Activated CD4-positive, alpha-beta T cell treated with anti-CD3 and anti-CD28 coated beads, Interleukin-2, amount 50 U/mL, for 48 hours (primary cell): ENCODE measurements at places on chromosomes 7 and 10.
A peak's percentile ranks its signal among the peaks of the same experiment; 100 is the strongest.

DNA sequence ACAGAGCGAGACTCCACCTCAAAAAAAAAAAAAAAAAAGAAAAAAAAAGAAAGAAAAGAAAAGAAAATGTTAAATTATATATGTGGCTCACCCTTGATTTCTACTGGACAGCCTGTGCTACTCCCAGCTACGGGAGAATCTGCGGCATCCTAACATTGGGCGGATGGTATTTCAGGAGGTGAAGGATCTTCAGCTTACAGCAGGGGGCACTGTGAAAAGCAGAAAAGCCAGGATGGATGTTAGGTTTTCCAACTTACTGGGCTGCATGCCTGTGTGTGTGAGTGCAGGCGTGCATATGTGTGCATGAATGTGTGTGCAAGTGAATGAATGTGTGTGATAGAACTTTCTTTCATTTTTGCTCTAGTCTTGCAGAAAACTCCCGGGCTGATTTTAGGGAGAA, 1066.5 kb downstream of the TYW1 start:
- no peak for DNase-seq

- no peak for DNase-seq
These were observed 5.2 kb downstream of the IDI2 start for GRCh38 chr10:1020460-1020859.

- no peak for DNase-seq
These were observed 120.3 kb downstream of the FOXP2 start for GRCh38 chr7:114534953-114535352.

- no peak for DNase-seq
These were observed 3.2 kb downstream of the TRIL start for GRCh38 chr7:28954946-28955345.

GRCh38 chr10:19891429-19891828, 75.2 kb downstream of the PLXDC2 start:
- DNase-seq = no peak

DNA sequence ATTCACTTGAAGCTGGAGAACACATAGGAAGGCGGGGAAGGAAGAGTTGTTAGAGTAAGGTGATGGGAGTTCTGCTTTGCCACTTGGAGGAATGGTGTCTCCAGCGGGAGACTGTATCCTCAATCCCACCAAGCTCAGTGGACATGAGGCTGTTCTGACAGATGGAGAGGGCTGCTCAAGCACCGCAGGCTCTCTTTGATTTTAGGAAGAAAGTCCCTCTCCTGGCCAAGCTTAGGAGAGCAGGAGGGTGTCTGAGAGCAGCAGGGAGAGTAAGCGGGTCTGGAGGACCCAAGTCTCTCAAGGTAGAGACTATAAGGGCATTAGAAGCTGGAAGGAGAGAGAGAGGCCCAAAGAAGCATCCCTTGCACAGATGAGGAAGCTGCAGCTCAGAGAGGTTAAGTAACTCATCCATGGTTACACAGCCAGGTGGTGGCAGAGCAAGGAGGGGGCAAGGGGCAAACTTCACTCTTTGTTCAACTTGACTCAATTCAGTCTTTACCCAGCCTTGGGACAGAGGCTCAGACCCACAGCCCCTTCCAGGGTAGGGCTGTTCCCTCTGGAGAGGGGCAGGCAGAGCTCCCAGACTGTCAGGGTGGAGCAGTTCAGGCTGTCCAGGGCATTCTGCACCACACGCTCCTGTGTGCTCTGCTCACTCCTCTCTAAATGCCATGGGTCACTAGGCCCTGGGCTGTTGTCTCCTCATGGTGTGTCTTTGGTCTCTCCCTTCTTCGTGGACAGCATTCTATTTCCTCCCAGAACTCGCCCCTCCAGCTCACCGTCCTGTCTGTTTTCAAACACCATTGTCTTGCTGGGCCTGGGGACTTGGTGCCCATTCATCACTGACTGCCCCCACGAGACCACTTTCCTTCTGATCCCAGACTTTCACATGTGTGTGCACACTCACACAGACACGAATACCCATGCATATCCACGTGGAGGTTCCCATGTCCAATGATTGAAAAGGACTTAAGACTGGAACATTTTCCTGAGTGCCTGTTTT, 8.9 kb downstream of the CHAT start:
- DNase-seq = no peak

- DNase-seq = no peak
These were observed 156.9 kb upstream of the C7orf33 start for GRCh38 chr7:148433521-148434180.

DNA sequence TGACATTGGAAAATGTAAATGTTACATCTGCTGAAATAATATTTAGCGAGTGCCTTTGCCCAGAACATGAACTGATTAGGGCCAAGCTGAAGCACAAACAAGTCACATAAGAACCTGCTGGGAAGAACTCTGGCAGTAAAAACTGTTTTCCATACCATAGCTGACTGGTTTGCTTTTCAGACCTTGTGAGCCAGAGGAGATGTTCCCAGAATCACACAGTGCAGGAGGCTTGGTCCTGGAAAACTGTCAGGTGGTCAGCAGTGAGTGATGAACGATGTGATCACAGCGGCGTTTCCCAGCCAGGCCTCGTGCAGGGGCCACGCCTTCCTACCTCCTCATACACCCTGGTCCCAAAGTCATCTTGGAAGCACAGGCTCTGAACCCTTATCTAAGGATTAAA, 164.2 kb upstream of the EEPD1 start:
- DNase-seq = no peak

DNA sequence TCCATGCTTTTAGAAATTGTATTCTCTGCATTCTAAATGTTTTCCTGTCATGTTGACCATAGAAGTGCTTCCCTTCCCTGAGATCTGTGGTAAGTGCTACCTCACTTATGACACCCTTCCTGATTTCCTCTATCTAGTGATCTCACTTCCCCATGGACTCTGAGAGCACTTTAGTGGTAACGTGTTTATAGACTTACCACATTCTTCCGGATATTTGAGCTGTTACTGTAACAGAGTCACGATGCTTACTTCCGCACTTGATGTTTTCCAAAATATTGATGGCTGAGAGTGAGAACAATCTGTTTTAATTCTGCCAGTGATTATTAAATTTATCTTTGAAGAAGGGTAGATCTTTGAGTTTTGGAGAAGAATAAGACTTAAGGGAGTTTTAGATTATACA, 60.1 kb upstream of the NAMPT start:
- no peak for DNase-seq

DNA sequence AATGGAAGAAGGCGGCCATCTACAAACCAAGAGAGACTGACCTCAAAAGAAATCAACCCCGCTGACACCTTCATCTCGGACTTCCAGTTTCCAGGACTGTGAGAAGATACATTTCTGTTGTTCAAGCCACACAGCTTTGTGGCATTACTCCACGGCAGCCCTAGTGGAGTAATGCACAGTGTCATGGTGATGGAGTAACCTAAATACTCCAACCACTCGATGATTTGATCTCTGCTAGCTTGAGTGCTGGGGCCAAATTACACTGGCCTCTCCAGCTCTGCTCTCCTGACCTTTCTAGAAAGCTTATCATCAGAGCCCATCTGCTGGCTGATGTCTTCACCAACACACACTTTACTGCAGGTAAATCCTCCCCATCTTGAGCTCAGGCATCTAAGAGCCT, 52.2 kb downstream of the GALNT17 start:
- DNase-seq = no peak

DNA sequence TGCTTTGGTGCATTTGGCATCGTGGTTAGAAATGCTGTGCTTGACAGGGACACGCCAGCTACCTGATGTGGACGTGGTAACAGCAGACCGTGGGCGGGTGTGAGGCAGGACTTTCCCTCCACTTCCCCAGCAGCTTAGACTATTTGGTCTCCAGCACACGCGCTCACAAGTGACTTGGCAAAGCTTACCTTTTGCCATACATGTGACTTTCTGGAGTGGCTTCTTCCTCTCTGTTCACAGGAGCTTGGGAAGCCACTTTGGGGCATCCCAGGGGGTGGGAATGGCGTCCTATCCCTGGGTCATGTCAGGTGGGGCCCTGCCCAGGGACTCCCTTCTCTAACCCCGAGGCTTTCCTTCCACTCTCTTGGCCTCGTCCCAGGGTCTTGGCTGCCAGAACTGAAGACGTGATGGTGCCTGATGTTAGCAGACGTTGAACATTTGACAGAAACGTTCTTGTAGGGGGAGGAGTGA, 228.7 kb upstream of the KLF6 start:
- peak; percentile 80 for DNase-seq

- DNase-seq = no peak
These were observed 111.0 kb upstream of the KLF14 start for GRCh38 chr7:130844811-130845580.

- no peak for DNase-seq
These were observed 220.4 kb downstream of the DOCK4 start for GRCh38 chr7:111985798-111986197.

DNA sequence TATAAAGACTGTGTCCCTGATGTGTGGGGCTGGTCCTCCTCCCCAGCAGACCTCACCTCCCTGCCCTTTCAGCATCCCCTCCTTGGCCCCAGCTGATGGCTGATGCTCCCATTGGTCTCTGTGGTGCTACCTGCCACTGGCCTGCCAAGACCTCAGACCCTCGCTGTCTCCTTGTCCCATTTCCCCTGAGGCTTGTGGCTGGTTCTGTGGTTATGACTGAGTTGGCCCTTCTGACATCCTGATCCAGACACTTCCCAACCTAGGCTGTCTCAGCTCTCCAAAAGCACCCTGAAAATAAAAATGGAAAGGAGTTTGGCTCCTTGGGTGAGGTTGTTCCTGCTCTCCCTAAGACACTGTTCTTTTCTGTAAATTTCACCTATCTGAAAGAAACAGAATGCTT, 214.2 kb downstream of the RPS24 start:
- DNase-seq = no peak

DNA sequence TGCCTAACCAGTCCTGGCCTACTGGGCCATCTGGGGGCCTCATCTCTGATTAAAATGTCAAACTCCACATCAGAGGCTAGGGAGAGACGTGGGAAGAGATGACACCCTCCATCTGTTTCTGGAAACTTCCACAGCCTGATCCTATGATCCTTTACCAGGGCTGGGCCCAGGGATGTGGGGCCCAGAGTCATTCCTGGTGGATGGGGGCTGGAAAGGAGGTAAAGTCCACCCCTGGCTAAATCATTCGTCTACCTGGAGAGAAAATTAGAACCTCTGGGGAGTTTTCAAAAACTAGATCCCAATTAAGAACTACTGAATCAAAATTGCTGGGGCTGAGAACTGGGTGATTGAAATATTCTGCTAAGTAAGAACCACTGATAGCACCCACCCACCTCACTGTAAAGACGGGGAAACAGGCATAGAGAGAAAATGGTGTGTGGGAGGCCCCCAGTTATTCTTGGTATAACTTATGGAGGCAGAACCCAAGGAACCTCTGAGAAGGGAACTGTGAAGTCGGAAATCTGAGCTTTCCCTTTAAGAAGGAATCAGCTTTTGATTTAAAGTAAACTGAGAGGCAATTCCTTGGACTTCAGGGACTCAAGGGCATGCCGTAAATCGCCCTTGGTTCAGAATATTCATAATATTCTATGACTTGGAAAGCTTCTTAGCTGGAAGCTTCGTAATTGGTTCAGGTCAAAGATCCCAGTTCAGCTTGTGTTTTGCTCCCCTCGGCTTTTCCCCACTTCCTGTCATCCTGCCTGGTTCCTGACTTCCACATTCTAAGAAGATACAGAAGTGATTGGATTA, 53.1 kb downstream of the PRKAG2 start:
- no peak for DNase-seq

GRCh38 chr7:77940647-77941046, 142.1 kb downstream of the PHTF2 start:
- DNase-seq = no peak

DNA sequence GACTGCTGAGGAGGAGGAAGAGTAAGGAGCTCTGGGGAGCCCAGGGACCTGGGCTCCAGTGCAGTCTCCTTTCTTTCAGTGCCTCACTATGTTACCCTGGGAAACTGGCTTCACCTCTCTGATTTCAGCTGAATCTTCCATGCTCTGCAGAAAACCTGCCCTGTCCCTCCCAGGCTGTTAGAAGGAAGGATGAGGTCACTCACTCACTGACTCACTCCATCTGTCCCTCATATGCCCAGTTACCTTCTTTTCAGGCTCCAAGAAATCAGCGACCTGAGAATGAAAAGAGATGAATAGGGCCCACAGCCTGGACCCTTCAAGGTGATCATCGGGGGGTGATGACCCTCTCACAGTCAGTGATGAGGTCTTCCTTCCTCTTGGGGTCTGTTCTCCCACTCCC, 481 bp downstream of the SFTPA2 start:
- DNase-seq = no peak

GRCh38 chr7:17099083-17099973, 199.1 kb upstream of the AHR start:
- DNase-seq = no peak

- DNase-seq = no peak
These were observed 44.6 kb downstream of the PHTF2 start for GRCh38 chr7:77843194-77843593.

GRCh38 chr7:4879396-4880081, 4.0 kb downstream of the RADIL start:
- DNase-seq = no peak

- DNase-seq = peak; percentile 5
These were observed 1.4 kb downstream of the HECW1 start for GRCh38 chr7:43113622-43114457.

- no peak for DNase-seq
These were observed 47.0 kb downstream of the RGS10 start for GRCh38 chr10:119495545-119495944.

GRCh38 chr7:28647076-28647421, 234.7 kb downstream of the CREB5 start:
- no peak for DNase-seq

DNA sequence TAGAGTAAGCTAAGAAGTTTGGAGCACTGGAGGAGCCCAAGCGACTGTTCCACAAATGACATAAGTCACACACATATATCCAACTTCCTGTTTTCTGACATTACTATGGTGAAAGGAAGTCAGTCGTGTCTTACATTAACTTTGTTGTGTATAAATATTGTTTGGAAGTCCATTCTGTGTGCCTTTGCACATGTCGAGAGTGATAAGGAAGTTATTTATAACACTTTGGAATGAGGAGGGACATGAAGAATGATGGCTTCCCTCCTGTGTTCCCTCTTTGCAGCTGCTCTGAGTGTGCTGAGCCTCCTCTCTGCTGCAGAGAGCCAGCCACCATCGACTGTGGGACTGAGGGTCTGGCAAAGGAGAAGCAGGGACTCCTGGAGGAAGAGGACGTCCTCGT, 40.4 kb upstream of the MGMT start:
- DNase-seq = no peak

DNA sequence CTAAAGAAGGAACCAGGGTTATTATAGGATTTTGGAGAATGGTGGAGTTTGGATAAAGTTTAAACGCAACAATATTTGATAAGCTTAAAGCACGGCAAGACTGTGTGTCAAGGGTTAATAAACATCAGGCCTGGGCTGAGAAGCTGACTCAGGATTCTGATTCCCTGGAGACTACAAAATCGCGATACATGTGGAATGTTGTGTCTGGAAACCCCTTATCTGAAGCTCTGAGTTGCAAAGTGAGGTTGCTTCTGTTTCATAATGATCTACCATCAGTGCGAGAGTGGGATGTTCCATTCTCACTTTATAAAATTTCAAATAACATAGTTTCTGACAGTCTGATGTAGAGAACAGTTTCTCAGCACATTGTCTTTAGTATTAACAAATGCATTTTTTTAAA, 7.8 kb downstream of the C1GALT1 start:
- no peak for DNase-seq
